ENCODE measurements at places on chromosomes 7 and 10. TPM values are rescaled to one million over a fixed set of nuclear protein-coding genes. Genes with fewer than 3 reads are reported as not detected.

- no peaks in the 10 kb centered on the region for H3K36me3 ChIP-seq
- H3K4me1 ChIP-seq: no peaks in the 10 kb centered on the region
- DNase-seq: no peak
- H3K27me3 ChIP-seq: no peaks in the 10 kb centered on the region
Measured at GRCh38 chr7:148624735-148625134, 34.2 kb downstream of the C7orf33 start.

DNA sequence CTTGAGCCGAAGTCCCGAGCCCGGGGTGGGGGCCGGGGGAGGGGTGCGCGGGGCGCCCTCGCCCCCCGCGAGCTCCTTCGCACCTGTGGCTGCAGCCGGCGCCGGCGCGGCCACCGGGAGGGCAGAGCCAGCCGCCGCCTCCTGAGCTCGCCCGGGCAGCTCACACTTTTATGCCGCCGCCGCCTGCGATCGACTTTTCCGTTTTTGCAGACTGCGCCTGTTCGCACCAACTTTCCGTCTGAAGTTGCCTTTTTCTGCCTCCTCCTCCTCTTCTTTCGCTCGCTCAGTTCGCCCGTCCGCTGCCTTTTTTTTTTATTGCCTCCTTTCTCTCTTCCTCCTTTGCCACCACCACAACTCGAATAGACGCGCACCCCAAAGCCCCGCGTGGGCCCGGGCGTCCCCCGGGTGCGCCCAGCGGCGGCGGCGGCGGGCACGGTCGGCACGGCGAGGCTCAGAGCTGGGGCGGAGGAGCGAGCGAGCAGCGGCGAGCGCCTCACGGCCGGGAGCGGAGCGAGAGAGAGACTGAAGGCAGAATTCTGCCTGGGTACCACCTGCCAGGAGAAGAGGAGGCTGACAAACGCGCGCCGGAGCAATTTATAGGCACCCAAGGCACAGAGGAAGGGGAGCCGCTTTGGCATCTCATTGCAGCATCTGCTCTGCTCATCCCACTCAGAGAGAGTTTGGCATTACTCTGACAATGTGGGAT lies at the start of gene C1QL3:
TSS of gene C1QL3 (minus strand) at position 569 of the 706 bp plus-strand sequence. CDS start 814 bp downstream, outside the sequence.
- H3K36me3 ChIP-seq: no peaks in the 10 kb centered on the region
- DNase-seq: no peak
- no peaks in the 10 kb centered on the region for H3K4me1 ChIP-seq
- H3K27me3 ChIP-seq: no peaks in the 10 kb centered on the region

DNA sequence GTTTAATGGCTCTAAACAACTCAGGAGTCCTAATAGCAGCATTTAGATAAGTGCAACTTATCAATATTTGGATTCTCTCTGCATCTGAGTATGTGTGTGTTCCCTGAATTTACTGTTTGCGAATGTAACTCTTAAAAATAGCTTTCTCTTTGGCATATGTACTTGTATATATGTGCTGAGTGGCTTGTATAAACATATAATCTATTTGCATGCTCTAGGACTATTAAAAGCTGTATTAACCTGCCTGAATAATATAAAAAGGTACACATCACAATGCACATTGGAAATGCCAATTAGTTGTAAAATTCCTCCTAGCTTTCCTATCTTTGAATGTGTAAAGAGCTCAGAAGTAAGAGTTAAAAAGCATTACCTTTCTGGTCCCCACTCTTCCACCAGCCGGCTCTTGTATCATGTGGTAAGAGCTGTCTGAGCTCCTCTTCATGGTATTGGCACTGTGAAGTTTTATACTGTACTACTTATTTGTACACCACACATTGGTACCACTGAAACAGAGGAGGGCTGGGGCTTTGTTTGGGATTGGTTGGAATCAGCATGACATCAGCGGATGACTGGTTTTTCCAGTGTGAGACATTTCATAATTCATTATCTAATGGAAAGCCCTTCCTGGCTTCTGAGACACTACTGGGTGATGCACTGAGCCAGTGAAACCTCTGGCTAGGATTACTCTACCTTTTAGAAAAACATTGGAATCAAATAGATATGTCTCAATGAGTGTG lies at the start of gene INHBA:
TSS of gene INHBA (minus strand) at position 456 of the 737 bp plus-strand sequence. CDS start 2,716 bp downstream, outside the sequence.
- no peak for DNase-seq
- H3K27me3 ChIP-seq: no peaks in the 10 kb centered on the region
- no peaks in the 10 kb centered on the region for H3K36me3 ChIP-seq
- no peak within 1 kb of the TSS for H3K27ac ChIP-seq
- peaks cover 2% of the 10 kb centered on the region for H3K4me1 ChIP-seq

- peaks cover 31% of the 10 kb centered on the region for H3K27me3 ChIP-seq
- no peaks in the 10 kb centered on the region for H3K36me3 ChIP-seq
- H3K27ac ChIP-seq: no peak overlapping the region
- H3K4me1 ChIP-seq: no peaks in the 10 kb centered on the region
- no peak for DNase-seq
Measured at GRCh38 chr10:84227810-84228209, 2.5 kb upstream of the LRIT2 start.

DNA sequence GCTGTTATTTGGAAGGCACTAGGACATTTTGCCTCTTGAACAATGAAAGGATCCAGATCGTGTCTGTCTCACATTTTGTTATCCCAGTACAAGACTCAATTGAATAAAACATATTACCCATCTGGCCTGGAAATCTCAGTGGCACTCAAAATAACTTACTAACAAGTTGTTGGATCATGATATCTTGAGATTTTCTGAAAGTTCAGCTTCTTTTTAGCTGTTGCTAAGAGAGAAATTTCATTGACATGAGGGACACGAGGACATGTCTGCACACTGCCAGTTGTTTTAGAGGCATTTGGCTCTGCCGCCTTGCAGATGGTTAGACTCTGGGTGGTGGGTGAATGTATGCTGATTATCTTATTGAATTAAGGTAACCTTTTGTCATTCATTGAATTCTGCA lies 41.0 kb downstream of the KAT6B start:
- H3K4me3 ChIP-seq: no peak overlapping the region
- no peak overlapping the region for H3K27ac ChIP-seq
- DNase-seq: no peak
- no peaks in the 10 kb centered on the region for H3K36me3 ChIP-seq

GRCh38 chr7:68031180-68031943 lies 1034.7 kb downstream of the TYW1 start:
- H3K36me3 ChIP-seq: no peaks in the 10 kb centered on the region
- H3K27me3 ChIP-seq: no peaks in the 10 kb centered on the region
- no peak for DNase-seq
- H3K27ac ChIP-seq: no peak overlapping the region
- H3K4me3 ChIP-seq: no peak overlapping the region

The ATRNL1 gene
- 1.3 TPM for total RNA-seq

Data from HCT116 (cell line).